ENCODE measurements at places on chromosomes 7 and 10. TPM values are rescaled to one million over a fixed set of nuclear protein-coding genes. Genes with fewer than 3 reads are reported as not detected.

GRCh38 chr10:23439961-23440889 lies 1.4 kb downstream of the OTUD1 start:
- DNase-seq, result no peak
- peaks cover 33% of the 10 kb centered on the region for H3K4me1 ChIP-seq
- H3K27me3 ChIP-seq, result peaks cover 3% of the 10 kb centered on the region
- peaks cover 15% of the 10 kb centered on the region for H3K36me3 ChIP-seq

DNA sequence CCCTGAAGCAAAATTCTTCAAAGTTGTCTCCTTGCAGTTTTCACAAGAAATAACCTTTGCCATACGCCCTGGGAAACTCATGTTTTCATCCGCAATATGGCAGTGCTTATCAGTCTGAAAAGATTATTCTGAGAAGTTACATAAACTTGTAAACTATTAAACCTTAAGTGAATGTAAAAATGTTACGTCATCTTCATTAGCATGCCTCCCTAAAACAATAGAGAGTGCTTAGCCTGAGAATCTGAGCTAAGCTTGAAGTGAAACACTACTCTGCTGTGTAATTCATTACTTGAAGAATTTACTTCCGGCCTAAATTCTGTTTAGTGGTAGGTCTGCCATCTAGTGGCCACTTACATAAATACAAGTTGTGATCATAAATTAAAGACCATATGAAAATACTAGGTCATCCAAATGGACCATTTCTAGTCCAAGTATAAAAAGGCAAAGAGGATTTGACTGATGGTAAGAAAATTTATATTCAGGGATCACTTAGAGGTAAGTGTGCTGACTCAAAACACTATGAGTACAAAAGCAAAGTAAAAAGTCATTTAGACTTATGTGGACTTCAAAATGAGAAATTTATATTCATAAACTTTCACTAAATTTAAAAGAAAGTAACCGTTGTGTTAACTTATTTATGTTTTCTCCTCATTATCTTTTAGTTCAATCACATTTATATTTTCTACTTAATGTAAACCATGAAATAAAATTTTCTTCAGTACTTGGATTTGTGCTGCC lies 745.1 kb upstream of the LRRTM3 start:
- H3K36me3 ChIP-seq, result no peaks in the 10 kb centered on the region
- H3K4me3 ChIP-seq, result no peak overlapping the region
- no peak for DNase-seq
- H3K27me3 ChIP-seq, result no peaks in the 10 kb centered on the region

GRCh38 chr10:20890009-20890408 lies 7.1 kb downstream of the NEBL start:
- peaks cover 23% of the 10 kb centered on the region for H3K27me3 ChIP-seq
- no peak for DNase-seq
- H3K4me1 ChIP-seq, result no peaks in the 10 kb centered on the region
- H3K27ac ChIP-seq, result no peak overlapping the region

DNA sequence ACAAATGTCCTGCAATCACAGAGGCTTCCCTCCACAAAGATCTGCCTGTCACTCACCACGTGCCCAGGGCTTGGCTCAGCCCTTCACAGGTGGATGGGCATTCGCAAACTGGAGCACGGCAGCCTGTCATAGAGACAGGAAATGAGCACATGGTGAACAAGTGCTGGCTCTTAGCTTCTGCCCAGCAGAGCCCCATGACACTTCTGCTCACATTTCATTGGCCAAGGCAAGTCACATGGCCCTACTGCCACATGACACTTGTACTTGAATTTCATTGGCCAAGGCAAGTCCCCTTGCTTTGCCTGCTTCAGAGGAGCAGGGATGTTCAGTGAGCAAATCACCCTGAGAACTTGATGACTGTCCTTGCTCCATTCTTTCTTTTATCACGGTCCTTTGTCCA lies 110.8 kb upstream of the PPP2R2D start:
- H3K4me3 ChIP-seq, result no peak overlapping the region
- peak; percentile 74 for DNase-seq
- no peak overlapping the region for H3K27ac ChIP-seq
- H3K27me3 ChIP-seq, result no peaks in the 10 kb centered on the region

DNA sequence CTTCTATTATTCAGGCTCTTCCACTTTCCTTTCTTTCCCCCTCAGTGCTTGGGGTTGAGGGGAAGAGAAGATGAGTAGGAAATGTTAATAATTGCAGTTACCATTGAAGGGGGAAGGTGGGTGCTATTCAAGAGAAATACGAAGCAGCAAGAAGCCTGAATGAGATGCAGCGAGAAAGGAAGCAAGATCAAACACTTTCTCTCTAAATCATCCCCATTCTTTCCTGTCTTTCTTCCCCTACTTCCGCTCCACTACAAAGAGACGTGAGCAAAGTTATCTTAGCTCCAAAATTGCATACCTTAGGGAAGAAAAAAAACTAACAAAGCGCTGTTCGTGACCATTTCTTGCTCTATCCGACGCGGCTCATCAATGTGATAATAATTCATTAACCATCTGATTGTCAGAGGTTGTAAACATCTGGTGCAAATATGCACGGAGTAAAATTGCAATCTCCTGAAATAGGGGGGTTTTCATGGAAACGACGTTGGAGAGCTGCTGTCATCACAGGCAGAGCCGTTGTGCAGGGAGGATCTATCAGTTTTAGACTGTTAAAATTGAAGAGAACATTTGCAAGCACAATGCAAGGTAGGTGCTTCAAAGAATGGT lies 15.2 kb upstream of the PARD3 start:
- H3K27me3 ChIP-seq, result peaks cover 17% of the 10 kb centered on the region
- H3K4me3 ChIP-seq, result no peak overlapping the region
- H3K27ac ChIP-seq, result no peak overlapping the region

DNA sequence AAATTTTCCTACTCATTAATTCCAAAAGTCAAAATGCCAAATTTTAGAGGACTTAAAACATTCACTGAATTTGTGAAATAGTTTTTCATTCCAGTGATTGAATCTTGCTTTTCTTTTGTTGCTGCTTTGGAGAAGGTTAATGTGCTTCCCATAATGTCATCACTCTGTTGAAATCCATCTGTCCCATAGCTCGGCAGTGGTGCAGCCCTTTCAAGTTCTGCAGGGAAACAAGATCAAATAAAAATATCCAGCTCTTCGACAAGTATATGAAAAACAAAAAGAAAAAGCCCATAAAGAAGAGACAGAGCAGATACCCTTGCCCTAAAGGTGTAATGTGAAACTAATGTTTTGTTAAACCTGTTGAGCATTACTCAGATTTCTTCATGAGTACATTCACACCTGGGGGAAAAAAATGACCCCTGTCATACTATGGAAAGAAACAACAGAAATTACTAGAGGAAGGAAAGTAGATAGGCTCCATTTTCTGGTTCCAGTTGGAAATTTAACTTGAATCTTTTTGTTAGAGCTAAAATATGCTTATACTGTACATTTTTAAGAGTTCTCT lies 35.1 kb downstream of the AGR3 start:
- no peak for DNase-seq
- H3K36me3 ChIP-seq, result no peaks in the 10 kb centered on the region
- H3K27ac ChIP-seq, result no peak overlapping the region
- peaks cover 5% of the 10 kb centered on the region for H3K4me1 ChIP-seq
- H3K27me3 ChIP-seq, result no peaks in the 10 kb centered on the region
- H3K4me3 ChIP-seq, result no peak overlapping the region

DNA sequence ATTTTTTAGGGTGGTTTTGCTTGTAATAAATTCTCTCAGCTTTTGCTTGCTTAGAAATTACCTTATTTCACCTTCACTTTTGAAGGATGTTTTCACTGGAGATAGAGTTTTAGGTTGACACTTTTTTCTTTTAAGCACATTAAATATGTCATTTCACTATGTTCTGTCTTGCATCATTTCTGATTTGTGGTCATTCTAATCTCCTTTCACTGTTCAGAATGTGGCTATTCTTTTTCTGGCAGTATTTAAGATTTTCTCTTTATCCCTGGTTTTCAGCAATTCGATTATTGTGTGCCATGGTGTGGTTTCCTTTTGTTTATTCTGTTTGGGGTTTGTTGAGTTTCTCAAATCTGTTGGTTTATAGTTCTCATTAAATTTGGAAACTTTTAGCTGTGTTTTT lies 1065.6 kb downstream of the KCNMA1 start:
- DNase-seq, result no peak
- no peak overlapping the region for H3K27ac ChIP-seq
- H3K4me1 ChIP-seq, result no peaks in the 10 kb centered on the region
- no peaks in the 10 kb centered on the region for H3K27me3 ChIP-seq
- H3K36me3 ChIP-seq, result peaks cover 9% of the 10 kb centered on the region

GRCh38 chr7:110894111-110894510 lies 196.8 kb upstream of the LRRN3 start:
- no peak overlapping the region for H3K27ac ChIP-seq
- H3K4me1 ChIP-seq, result no peaks in the 10 kb centered on the region
- H3K36me3 ChIP-seq, result no peaks in the 10 kb centered on the region
- H3K4me3 ChIP-seq, result no peak overlapping the region
- DNase-seq, result no peak
- no peaks in the 10 kb centered on the region for H3K27me3 ChIP-seq

DNA sequence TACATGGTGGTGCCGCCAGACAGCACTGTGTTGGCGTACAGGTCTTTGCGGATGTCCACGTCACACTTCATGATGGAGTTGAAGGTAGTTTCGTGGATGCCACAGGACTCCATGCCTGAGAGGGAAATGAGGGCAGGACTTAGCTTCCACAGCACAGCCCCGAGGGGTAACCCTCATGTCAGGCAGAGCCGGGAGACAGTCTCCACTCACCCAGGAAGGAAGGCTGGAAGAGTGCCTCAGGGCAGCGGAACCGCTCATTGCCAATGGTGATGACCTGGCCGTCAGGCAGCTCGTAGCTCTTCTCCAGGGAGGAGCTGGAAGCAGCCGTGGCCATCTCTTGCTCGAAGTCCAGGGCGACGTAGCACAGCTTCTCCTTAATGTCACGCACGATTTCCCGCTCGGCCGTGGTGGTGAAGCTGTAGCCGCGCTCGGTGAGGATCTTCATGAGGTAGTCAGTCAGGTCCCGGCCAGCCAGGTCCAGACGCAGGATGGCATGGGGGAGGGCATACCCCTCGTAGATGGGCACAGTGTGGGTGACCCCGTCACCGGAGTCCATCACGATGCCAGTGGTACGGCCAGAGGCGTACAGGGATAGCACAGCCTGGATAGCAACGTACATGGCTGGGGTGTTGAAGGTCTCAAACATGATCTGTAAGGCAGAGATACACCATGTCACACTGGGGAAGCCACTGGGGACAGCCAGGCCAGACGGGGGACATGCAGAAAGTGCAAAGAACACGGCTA lies 104.6 kb upstream of the TNRC18 start:
- H3K36me3 ChIP-seq, result peaks cover 33% of the 10 kb centered on the region
- no peaks in the 10 kb centered on the region for H3K27me3 ChIP-seq
- H3K4me3 ChIP-seq, result peak overlapping the region; percentile 91

The RTKN2 gene
- 2.4 TPM for total RNA-seq

GRCh38 chr7:13072014-13072413 lies 384.6 kb downstream of the ARL4A start:
- H3K27ac ChIP-seq, result peak overlapping the region; percentile 56
- no peak overlapping the region for H3K4me3 ChIP-seq
- peaks cover 16% of the 10 kb centered on the region for H3K4me1 ChIP-seq
- no peaks in the 10 kb centered on the region for H3K27me3 ChIP-seq
- no peaks in the 10 kb centered on the region for H3K36me3 ChIP-seq

DNA sequence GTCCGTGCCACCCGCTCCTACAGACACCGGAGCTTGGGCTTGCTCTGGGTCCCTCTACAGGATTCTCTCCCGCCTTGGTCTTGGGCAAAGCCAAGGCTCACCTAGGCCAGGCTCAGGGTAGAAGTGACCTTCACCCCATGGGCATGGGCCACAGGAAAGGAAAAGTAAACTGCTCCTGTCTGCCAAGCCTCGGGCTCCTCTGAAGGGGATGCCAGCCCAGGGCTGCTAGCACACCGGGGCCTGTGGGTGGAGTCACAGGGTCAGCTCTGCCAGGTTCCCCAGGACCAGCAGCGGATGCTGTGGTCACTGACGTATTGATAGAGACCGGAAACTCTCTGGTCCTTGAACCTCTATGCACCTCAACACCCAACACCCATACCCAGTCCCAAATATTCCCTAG lies 222.7 kb upstream of the MGMT start:
- H3K36me3 ChIP-seq, result no peaks in the 10 kb centered on the region
- H3K27me3 ChIP-seq, result no peaks in the 10 kb centered on the region
- H3K27ac ChIP-seq, result no peak overlapping the region
- no peaks in the 10 kb centered on the region for H3K4me1 ChIP-seq

- no peaks in the 10 kb centered on the region for H3K36me3 ChIP-seq
- no peak overlapping the region for H3K4me3 ChIP-seq
- H3K4me1 ChIP-seq, result peaks cover 16% of the 10 kb centered on the region
- H3K27me3 ChIP-seq, result no peaks in the 10 kb centered on the region
Measured at GRCh38 chr10:51804866-51805265, 105.5 kb upstream of the CSTF2T start.

DNA sequence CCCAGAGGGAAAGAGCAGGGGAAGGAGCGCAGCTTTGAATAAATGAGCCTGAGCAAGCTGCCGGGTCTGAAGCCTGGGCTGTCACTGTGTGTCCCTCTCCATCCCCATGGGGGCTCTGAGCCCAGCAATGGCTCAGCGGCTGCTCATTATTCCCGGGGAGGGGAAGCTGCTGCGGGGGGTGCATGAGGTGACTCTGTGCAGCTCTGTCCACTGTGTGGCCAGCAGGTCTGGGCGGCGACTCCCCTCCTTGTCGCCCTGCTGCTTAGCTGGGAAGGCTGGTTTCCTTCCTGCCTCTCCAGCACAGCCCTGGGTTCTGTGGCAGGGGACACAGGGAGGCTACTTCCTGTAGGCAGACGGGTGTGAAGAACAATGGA lies 234.2 kb downstream of the PRPF18 start:
- H3K27ac ChIP-seq, result peak overlapping the region; percentile 10
- peaks cover 10% of the 10 kb centered on the region for H3K36me3 ChIP-seq
- no peak overlapping the region for H3K4me3 ChIP-seq
- no peaks in the 10 kb centered on the region for H3K27me3 ChIP-seq
- DNase-seq, result no peak

DNA sequence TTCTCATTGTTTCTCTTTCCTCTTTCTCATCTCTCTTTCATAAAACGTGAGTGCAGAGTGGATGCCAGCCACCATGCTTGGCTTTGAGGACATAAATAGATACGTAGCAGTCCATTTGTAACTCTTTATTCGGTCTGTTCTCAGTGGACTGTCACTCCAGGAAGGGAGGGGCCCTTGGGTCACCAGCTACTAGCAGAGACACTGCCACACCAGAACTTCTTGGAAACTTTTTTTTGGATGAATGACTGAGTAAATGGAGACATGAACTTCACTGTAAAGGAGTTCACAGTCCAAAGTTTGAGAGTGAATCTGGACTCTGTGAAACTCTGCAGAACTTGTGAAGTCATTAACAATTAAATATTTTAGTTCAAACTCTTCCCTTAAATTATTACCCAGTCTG lies 20.2 kb downstream of the CHN2 start:
- no peaks in the 10 kb centered on the region for H3K4me1 ChIP-seq
- DNase-seq, result no peak
- H3K4me3 ChIP-seq, result no peak overlapping the region
- no peaks in the 10 kb centered on the region for H3K36me3 ChIP-seq
- H3K27me3 ChIP-seq, result peaks cover 27% of the 10 kb centered on the region
- H3K27ac ChIP-seq, result no peak overlapping the region

DNA sequence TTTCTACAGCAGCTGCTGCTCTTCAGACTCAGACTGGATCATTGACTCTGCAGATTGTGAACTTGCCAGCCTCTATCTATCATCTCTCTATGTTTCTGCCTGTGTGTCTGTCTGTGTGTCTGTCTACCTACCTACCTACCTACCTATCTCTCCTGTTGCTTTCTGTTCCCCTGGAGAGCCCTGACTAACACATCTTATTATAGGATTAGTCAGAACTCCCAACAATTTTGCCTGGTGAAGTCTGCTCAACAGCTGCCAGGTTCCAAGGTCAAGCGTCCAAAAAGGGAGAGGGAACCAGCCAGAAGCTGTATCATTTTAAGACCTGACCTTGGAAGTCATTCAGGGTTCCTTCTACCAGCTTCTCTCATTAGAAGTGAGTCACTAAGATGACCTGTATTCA lies 579.0 kb upstream of the DPP6 start:
- no peak for DNase-seq
- no peak overlapping the region for H3K27ac ChIP-seq
- H3K36me3 ChIP-seq, result no peaks in the 10 kb centered on the region
- no peaks in the 10 kb centered on the region for H3K4me1 ChIP-seq
- H3K27me3 ChIP-seq, result no peaks in the 10 kb centered on the region
- no peak overlapping the region for H3K4me3 ChIP-seq
